ENCODE measurements at places on chromosomes 1 and 21.
A peak's percentile ranks its signal among the peaks of the same experiment; 100 is the strongest.

DNA sequence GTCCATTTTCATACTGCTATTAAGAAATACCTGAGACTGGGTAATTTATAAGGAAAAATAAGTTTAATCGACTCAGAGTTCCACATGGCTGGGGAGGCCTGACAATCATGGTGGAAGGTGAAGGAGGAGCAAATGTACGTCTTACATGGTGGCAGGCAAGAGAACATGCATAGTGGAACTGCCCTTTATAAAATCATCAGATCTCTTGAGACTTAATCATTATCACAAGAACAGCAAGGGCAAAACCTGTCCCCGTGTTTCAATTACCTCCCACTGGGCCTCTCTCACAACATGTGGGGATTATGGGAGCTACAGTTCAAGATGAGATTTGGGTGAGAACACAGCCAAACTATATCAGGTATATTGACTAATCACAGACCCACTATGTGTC, 370.2 kb upstream of the USP24 start:
- no peak for DNase-seq

DNA sequence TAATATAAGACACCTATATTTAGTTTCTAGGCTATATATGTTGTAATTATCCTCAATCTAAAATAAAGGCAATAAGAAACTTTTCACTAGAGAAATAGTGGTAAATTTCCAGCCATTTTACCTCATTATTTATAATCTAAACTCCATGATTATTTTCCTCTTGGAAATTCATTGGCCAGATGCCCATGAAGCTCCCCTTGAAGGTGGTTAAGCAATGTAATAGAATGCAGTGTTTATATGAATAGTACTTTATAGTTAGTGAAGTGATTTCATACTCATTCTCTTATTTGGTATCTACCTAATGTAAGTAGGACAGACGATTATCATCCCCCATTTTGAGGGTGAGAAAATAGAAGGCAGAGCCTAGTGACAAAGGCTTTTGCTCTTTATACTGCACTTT, 26.5 kb downstream of the NFYC start:
- no peak for DNase-seq

GRCh38 chr1:156276966-156277381, 5.7 kb downstream of the SMG5 start:
- DNase-seq = no peak

DNA sequence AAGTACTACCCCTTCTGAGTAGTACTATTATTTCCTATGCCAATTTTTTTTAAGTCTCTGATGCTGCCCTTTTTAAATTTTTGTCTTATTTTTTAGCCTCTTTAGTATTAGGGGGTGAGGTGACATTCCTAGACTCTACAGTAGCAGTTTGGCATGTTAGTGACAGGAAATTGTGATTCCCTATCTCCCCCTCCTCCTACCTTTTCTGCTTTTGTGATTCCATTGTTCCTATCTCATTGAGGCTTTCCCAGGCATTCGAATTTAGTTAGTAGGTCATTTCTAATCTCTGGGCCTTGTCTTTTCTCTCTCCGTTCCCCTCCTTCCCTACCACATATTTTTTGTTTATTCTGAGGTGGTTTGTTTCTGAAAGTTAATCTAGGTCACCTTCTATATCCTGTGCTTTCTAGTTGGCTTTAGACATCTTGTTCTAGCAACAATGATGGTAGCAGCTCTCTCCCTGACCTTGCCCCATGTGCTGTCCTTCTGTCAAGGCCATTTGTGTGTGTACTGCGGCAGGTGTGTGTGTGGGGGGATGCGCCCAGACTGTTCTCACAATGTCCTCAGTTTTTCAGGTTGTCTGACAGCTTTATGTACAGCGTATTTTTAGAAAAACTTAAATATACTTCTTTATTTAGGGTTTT, 21.5 kb downstream of the SEMA6C start:
- no peak for DNase-seq

DNA sequence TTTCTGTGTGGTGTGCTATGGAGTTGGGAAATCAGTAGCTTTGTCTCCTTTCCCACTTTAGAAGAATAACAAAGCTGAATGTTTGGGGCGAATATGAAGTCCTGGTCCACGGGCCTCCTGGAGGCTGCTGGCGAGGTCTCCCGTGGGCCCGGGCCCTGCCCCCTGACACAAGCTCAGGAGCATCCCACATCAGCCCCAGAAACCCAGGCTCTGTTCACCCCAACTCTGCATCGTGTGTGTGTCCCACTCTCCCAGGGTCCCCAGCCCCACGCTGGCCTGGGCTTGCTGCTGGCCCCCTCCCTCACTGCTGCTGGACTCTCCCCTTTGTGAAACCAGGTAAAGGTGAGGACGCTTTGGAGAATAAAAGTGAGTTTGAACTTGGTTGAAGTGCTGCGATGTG, 8.1 kb downstream of the PRDM16 start:
- DNase-seq = no peak

- no peak for DNase-seq
Measured at GRCh38 chr1:206793620-206794019, 21.3 kb upstream of the IL10 start.

DNA sequence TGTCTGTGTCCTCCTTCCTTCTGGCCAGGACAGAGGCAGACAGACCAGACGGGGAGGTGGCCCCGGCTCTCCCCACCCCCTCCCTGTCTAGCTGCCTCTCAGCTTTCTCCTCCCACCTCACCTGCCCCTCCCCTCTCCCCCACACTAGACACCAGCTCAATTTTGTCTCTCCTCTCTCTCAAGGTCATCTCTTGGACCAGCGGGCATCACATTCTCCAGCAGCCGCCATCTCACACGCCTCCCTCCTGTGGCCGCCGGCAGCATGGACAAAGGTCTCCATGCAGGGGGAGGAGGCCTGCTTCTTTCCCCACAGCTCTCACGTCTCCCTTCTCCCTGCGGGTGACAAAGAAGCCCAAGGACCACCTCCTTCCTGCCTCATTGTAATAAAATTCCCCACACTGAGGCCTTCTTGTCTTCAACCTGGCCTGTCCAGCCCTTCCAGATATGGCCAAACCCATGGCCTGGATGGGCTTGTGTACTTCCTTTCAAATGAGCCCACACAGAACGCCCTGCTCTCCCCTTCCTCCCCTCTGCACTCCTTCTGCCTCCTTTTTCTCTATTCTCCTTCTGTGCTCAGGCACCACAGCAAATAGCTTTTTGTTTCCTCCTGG, 14.6 kb downstream of the OPTC start:
- DNase-seq = no peak

DNA sequence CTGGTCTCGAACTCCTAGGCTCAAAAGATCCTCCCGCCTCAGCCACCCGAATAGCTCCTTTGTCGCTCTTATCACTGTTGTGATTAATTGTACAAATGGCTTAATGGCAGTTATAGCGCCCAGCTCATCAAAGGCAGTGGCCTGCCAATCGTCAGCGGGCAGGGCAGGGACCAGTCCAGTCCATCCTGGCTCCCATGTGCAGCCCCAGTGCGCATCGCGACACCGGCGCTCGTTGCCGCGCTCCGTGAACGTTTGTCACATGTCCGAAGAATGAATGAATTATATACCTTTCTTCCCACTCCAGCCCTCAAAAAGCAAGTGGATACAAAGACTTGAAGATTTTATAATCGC, 18.4 kb downstream of the MTX1 start:
- peak; percentile 55 for DNase-seq

GRCh38 chr21:40291560-40291959, 424.3 kb downstream of the PCP4 start:
- DNase-seq = no peak

GRCh38 chr1:235649368-235650163, at the start of gene GNG4:
Gene GNG4 (minus strand): TSS chr1:235649784. CDS start chr1:235583838, 65,946 bp downstream.
- DNase-seq = peak; percentile 37

DNA sequence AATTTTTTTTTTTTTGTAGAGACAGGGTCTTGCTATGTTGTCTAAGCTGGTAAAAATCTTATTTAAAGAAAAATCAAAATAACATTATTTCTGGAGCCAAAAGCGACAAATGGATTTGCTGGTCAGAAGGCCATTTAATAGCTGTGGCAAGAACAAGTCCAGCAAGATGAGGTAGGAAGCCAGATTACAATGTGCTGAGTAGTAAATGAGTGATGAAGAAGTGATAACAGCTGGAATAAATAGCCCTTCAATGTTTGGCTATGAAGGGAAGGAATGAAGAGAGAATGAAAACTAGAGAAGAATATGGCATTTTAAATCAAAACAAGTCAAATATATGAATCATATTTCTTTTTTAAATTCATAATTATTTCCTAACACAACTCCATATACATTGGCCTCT, 34.5 kb downstream of the SYDE2 start:
- no peak for DNase-seq

- DNase-seq = no peak
Measured at GRCh38 chr1:8297245-8297644, 20.7 kb upstream of the SLC45A1 start.

GRCh38 chr1:30522031-30523004, 201.1 kb downstream of the MATN1 start:
- peak; percentile 45 for DNase-seq

Data from EL (cell line).